CD4-positive, CD25-positive, alpha-beta regulatory T cell (primary cell): ENCODE measurements at places on chromosomes 4 and X. TPM values are rescaled to one million over a fixed set of nuclear protein-coding genes. Genes with fewer than 3 reads are reported as not detected.

Gene SOX3
- total RNA-seq = not detected

Gene CT45A2
- not detected for total RNA-seq

Gene MAGED4B
- 2.7 TPM for total RNA-seq

Gene ZDHHC15
- total RNA-seq = 0.54 TPM

Gene FBXL5
- total RNA-seq = 53.3 TPM

Gene NEUROG2
- not detected for total RNA-seq

Gene DUSP21
- total RNA-seq = not detected

Gene CD38
- total RNA-seq = 6.4 TPM

Gene MCF2
- total RNA-seq = 0.27 TPM

Gene RBM47
- 1.5 TPM for total RNA-seq

Gene ANXA10
- total RNA-seq = not detected

Gene RBM3
- total RNA-seq = 309 TPM
